Activated CD4-positive, alpha-beta T cell treated with anti-CD3 and anti-CD28 coated beads, Interleukin-2, amount 50 U/mL, for 4 hours (primary cell): ENCODE measurements at places on chromosomes 12 and 14.
A peak's percentile ranks its signal among the peaks of the same experiment; 100 is the strongest.

DNA sequence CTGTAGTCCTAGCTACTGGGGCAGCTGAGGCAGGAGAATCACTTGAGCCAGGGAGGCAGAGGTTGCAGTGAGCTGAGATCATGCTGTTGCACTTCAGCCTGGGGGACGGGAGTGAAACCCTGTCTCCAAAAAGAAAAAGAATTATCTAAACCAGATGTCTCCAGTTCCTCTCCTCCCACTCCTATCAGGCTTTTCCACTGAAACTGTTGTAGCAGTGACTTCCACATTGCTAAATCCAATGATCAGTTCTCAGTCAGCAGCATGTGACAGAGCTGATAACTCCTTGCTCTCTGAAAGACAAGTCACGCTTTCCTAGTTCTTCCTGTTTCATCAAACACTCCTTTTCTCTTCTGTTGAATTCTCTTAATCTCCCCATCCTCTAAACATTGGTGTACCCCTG is 8.6 kb downstream of the SLC38A6 start:
- DNase-seq = no peak

DNA sequence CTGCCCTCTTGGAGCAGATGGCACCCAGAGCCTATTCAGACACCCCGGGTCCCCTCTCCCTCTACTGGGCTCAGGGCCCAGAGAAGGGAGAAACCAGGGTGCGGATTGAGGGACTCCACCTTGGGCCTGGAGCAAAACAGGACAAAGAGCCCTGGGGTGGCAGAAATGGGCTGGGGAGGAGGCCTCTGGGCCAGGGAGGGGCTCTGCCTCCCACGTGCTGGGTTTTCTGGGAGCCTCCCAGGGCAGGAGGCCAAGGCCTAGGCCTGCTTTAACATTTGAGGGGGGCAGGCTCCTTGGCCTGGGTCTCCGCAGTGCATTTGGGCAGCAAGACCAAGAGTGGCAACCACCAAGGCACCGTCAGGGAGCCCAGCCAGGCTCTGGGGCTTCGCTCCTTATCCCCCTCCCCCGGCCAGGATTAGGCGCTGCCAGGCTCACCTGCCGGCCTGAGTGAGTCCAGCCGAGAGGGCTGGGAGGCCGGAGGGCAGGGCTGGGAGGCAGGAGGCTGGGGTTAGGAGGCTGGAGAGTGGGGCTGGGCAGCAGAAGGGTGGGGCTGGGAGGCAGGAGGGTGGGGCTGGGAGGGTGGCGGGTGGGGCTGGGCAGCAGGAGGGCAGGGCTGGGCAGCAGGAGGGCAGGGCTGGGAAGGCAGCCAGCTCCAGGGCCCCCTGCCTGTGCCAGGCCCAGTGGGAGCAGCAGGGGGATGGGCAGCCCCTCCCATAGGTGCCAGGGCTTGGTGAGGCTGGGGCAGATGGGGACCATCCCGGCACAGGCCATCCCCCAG is 101.8 kb upstream of the EIF5 start:
- DNase-seq = no peak

- no peak for DNase-seq
These were observed 6.3 kb downstream of the OTX2 start for GRCh38 chr14:56803816-56804535.

- no peak for DNase-seq
These were observed 895 bp upstream of the PRKAB1 start for GRCh38 chr12:119666900-119667576.

GRCh38 chr14:63470962-63471793 is 72.0 kb downstream of the PPP2R5E start:
- no peak for DNase-seq

- DNase-seq = no peak
These were observed 24.3 kb downstream of the DDX24 start for GRCh38 chr14:94056579-94057308.

DNA sequence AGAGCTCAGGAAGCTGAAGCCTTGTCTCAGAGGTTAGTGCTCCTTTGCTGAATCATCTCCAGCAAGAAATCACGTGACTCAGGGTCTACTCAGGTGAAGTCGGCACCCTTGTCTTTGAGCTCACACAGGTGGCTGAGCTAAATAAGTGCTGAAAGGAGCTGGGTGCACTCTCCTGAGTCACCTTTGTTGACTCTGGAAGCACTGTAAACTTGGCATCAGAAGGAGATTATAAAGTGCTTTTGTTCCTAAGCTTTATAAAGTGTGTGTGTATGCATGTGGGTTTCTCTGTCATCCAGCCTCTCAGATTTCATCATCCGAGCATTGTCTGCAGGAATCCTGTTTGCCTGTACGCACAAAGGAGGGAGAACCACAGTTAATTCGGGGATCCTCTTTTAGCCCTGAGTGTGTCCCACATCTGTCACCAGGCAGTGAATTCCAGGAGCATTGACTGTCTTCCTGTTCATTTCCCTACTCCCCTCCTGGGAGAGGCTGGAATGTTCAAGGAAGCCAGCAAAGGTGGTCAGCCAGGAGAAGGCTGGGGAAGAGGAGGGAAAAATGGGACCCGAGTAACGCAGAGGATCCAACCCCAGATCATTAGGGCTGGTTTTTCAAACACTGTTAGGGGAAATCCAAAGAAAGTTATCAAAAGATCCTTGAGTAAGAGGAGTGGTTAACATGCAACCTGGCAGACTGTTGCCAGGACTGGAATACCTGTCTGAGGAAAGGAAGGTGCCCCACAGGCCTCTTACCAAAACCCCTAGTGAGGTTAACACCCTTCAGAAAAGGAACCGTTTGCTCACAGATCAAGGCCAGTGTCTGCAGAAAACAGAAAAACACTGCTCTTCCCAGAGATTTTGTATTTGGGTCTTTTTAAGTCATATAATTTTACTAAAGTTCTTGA is 157.5 kb upstream of the HIF1A start:
- peak; percentile 54 for DNase-seq

- DNase-seq = no peak
These were observed 12.3 kb upstream of the LBHD2 start for GRCh38 chr14:103071544-103072251.

DNA sequence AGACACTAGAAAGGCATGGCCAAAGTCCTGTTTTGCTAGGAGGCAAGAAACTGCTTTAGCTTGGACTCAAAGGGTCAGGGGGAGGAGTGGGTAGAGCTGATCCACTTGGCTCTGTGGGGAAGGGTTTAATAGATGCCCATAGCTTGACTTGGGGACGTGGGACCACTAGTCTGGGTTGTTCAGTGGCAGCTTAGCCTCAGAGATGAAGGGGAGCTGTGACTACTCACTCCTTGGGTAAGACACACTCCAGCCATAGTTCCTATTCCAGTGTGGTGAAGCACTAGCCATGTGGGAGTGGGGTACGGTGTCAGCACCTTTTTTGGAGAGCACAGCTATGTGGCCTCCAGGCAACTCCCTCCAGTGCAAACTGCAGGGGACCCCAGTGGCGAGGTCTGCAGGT is 257.3 kb downstream of the TMEM121 start:
- DNase-seq = no peak

DNA sequence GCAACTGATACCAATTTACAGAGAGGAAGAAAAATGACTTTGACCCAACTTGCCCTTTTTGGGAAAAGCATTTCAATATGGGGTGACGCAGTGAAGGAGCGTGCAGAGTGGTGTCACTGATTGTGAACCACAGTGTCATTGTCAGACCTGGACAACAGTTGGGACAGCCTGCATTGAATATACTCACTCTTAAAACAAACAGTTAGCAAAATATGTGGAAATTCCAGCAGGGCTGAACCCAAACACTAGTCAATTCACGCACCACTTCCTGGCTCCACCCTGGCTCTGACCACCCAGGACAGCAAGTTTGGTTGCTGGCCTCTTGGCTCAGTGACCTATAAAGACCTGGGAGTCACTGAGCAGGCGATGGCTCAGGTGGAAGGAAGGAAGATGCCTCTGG is 61.3 kb downstream of the NOS1 start:
- no peak for DNase-seq

- no peak for DNase-seq
These were observed 426.8 kb downstream of the VRK1 start for GRCh38 chr14:97224016-97224415.

DNA sequence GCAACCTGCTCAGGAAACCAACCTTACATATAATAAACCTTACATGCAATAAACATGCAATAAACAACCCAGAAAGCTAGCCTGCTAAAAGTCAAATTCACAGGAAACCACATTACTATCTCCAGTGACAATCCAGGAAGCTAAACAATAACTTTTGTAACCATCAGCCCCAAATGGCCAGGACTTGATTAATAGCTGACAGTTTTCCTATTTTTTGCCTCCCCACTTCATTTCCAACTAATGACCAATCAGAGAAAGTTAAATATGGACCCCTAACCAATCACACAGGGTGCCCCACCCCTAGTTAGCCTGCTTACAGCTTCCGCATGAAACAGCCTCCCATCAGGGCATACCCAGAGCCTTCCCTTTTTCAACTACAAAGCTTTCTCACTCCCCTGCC is 152.2 kb upstream of the LMNTD1 start:
- no peak for DNase-seq

- DNase-seq = no peak
These were observed 52.6 kb downstream of the VRK1 start for GRCh38 chr14:96849733-96850132.

DNA sequence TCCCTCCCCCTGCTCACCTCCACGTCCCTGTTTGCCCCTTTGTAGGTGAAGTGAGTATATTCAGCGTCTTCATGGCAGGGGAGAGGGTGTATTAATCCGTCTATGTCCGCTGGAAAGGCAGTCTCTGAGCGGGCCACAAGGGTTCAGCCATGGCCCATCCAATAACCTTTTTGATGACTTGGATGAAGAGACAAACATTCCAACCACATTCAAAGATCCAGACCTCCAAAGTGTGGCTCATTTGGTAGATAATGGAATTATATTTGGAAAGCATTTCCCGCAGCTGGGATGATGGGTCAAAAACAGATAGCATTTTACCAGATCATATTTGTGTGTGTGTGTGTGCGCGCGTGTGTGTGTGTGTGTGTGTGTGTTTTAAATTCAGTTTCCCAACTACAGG is 345.9 kb downstream of the DPF3 start:
- DNase-seq = no peak

DNA sequence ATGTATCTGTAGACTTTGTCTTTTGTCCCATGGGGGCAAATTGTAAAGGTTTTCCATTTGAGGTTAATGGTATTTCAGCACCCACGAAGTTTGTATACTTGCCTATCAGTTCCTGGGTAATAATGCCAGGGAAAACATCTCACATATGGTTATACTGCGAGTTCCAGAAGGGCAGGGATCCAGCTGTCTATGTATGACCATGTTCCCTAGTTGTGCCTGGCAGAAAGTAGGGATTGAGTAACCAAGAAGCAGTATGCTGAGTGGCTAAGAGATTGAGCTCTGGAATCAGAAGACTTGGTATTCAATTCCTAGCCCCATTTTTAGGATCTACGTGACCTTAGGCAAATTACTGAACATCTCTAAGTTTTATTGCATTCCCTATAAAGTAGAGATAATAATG is 173.2 kb upstream of the PWP1 start:
- no peak for DNase-seq

- DNase-seq = peak; percentile 81
These were observed 2.8 kb upstream of the HOXC8 start for GRCh38 chr12:54005853-54006558.

GRCh38 chr14:53103636-53104340 is 49.3 kb downstream of the DDHD1 start:
- DNase-seq = no peak

- no peak for DNase-seq
These were observed 6.8 kb downstream of the SIX6 start for GRCh38 chr14:60515511-60516289.

DNA sequence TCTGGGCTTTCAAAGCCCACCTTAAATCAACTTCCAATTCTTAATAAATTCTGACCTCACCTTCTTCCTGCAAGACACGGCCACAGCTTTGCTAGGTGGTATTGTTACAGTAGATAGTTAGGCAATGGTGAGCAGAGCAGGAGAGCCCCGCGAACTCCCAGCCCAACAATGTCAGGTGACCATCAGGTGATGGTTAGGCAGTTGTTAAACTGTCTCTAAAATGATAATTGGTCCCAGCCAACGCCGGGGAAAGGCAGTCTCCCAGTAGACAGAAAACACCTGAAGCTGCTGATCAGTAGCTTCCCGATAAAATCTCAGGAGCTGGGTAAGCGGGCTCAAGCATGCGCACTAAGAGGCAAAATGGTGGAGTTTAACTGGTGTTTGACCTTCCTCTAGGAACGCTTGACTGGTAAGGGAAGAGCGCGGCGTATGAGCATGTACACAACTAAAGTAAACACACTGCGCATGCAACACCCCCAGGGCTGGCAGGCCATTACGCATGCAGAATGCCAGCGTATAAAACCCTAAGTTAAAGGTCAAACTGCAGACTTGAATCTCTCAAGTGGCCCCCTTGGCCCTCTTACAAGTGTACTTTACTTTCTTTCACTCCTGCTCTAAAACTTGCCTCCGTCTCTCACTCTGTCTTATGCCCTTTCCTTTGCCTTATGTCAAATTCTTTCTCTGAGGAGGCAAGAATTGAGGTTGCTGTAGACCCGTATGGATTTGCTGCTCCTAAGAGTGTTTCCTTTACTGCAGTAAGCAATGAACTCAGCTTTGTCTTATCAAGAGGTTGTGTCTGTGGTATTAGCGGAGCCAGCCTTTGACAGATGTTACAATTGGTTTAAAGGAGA is 113.5 kb downstream of the C12orf75 start:
- no peak for DNase-seq

- DNase-seq = no peak
These were observed 366.6 kb downstream of the EMP1 start for GRCh38 chr12:13562915-13563742.

GRCh38 chr14:76718306-76719040 is 42.8 kb upstream of the VASH1 start:
- DNase-seq = no peak

DNA sequence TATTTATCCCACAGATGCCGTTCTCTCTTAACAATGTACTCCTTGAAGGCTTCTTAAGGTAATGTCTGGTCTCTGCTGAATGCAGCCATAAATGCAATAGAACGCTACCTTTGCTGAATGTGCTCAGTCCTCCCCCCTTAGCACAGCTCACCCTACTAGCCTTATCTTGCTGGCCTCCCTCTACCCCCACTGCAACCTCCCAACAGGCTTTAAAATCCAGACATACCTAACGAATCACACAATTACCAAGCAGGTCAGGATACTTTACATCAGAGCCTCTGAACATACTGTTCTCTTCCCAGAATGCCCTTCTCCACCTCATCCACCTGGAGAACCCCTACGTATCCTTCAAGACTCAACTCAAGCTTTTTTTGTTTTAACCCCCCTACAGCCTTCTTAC is 51.0 kb upstream of the CRADD start:
- no peak for DNase-seq

DNA sequence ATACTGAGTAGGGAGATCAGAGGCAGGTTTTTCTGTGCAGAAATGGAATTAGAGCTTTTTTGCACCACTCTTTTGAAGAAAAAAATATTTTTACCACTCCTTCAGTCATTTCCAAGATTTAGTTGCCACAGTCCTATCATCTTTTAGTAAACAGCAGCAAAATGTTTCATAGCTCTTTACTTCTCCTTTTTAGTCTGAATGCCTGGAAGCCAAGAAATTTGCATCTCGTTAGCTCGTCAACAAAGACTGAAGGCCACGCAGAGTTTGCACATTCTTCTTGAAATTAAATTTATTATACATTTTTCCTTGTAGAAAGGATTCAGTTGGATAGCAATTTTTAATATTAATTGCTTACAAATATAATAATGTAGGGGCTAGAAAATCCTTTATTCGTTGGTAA is 544.5 kb upstream of the ATP2B1 start:
- no peak for DNase-seq
